ENCODE measurements at places on chromosomes 11 and 22.

- peak; percentile 19 for DNase-seq
These were observed 4.4 kb downstream of the CACNA1I start for GRCh38 chr22:39574779-39575551.

- DNase-seq, result peak; percentile 18
These were observed 9.7 kb downstream of the OR5AN1 start for GRCh38 chr11:59368238-59369022.

- no peak for DNase-seq
These were observed 150.8 kb upstream of the C11orf58 start for GRCh38 chr11:16587670-16588069.

DNA sequence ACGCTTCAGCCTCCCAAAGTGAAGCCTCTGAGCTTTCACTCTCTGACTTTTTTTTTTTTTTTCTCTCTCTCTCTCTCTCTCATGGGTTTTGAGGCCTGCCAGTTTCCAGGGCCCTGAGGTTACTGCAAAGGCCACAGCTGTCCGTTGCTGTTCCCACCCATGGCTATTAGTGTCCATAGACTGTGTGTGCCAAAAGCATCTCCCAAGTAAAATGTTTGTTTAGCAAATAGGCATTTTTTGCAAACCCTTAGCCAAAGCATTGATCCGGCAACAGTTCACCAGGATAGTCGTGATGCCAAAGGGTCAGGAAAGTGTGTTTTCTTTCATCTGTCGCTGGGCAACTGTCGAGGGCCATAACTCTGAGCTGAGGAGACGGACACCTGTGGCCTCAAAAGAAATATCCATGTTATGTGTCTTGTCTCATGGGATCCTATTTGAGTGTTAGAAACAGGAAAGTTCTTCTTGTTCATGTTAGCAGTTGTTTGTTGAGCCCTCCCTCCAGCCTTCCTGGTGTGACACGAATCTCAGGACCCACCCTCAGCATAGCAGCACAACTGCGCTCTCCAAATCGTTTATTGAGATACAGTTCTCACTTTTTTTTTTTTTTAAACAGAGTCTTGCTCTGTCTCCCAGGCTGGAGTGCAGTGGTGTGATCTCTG lies 18.4 kb downstream of the FADS2 start:
- no peak for DNase-seq

GRCh38 chr11:19279451-19279850 lies 38.7 kb upstream of the E2F8 start:
- DNase-seq, result peak; percentile 78

- DNase-seq, result peak; percentile 55
These were observed 13.7 kb downstream of the NFRKB start for GRCh38 chr11:129881570-129882170.

- DNase-seq, result no peak
These were observed 679.9 kb downstream of the KCNA4 start for GRCh38 chr11:29336727-29337575.

DNA sequence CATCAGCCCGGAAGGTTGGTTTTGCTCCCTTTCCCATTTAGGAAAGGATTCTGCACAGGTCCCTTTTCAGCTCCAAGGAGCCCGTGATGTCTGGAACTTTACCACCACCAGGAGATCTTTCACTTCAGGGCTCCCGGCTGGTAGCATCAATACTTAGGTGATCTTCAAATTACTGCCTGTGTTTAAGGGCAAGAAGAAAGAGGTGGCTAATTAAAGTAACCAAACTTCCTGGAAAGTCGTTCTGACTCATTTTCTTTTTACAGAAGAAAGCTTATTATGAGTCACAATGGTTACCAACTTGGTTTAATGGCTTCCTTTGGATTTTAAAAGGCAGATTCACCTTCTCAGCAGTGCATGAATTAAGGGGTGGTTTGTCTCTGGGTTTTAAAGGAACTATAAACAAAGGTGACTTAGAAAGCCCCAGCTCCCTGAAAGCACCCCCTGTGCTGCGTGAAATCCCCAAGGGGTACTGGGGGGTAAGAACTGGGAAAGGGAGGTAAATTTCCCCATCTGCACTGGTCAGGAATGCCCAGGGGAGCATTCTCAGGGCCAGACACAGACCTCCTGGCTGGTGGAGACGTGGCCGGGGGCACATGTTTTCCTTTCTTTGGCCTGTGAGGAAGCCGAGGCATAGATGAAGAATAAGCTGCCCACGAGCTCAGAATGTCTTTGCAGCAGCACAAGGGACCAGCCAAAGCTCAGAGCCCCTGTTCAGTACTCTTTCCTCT lies 8.8 kb downstream of the POU2F3 start:
- peak; percentile 71 for DNase-seq

DNA sequence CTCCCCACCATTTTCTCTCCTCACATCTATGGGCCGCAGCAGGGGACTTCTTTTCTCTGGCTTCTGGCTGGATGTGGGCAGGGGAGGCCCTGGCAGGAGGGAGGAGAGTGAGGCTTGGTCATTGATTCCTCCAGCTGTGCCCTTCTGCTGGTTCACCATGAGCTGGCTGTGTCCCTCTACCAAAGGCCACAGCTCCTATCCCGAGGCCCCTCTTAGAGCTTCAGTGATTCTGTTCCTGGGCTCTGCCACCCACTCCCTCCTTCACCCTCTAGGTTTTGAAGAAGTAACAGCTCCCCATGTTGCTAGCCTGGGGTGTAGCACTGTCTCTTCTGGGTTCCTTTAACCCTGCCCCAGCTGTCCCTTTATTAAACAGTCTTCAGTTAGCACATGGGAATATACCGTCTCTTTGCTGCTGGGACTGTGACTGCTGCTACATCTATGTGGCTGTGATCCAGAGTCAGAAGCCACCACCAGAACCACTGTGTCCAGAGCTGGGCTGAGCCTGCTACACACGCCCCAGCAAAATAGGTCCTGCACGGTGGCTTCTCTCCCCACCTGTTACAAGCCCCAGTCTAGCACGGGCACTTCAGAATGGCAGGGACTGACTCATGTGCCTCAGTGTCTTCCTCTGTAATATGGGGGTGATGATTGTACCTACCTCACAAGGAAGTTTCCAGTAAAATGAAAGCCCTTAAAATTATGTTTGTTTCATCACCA lies 578 bp upstream of the PARVG start:
- peak; percentile 83 for DNase-seq

- DNase-seq, result no peak
These were observed 978 bp downstream of the LUZP2 start for GRCh38 chr11:24497831-24498230.

GRCh38 chr11:129976328-129976727 lies 26.3 kb downstream of the PRDM10 start:
- DNase-seq, result no peak

DNA sequence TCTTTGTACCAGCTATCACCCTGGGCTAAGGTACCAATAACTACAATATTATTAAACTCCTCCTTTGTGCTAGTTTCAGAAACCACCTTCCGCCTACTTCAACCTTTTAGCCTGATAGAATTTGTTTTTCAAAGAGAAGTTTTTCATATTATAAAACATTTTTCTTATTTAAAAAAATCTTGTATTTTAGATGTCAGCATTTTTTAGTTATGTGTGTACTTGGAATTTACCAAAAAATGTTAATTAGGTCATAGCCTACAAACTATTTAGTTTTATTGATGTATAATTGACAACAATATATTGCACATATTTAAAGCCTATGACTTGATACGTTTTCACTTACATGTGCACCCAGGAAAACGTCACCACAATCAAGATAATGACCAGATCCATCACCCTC lies 1097.6 kb downstream of the JRKL start:
- DNase-seq, result no peak

DNA sequence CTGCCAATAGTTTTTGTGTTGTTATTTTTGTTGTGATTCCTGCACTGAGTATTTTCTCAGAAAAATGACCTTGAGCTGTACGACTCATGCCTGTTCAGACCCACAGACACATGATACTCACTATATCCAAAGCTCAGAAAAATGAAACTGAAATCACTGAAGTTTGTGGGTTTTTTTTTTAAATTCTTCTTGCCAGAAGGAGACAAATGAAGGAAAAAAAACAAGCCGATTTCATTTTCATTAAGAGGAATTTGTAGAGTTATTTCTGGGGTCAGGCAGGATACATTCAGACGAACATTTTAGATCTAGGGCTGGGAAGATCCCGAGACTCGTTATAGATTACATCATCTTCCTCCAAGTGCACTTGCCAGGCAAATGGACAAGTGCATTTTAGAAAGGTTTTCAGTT lies 60.4 kb downstream of the BMAL1 start:
- DNase-seq, result peak; percentile 16

DNA sequence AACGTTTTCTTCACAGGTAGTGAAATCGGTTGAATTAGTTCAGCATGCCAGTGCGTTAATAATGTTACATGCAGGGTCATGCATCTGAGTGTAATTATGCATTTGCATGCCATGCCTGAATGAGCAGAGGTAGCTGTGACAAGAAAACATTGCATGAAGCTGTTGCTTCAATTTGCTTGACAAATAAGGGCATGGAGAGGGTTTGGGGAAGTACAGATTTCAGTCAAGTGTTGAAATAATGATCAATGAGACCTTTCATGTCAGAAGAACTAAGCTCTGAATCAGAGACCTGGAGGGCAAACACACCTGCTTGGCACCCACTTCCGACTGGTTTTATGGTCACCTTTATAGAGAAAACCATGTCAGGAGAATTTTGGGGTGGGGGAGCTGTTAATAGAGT lies 221.4 kb downstream of the DBX1 start:
- no peak for DNase-seq

DNA sequence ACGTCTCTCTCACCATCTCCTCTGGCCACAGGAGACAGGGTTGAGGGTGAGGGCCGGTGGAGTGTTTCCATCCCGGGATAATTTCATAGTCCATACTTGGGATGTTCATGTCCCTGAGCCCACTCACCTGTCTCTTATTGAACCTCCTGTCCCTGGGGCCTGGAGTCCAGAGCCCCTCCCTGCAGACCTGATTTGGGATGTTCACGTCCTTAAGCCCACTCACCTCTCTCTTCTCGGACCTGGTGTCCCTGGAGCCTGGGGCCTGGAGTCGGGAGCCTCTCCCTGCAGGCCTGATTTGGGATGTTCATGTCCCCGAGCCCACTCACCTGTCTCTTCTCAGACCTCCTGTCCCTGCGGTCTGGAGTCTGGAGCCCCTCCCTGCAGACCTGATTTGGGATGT lies 868.2 kb downstream of the BRD1 start:
- DNase-seq, result no peak

DNA sequence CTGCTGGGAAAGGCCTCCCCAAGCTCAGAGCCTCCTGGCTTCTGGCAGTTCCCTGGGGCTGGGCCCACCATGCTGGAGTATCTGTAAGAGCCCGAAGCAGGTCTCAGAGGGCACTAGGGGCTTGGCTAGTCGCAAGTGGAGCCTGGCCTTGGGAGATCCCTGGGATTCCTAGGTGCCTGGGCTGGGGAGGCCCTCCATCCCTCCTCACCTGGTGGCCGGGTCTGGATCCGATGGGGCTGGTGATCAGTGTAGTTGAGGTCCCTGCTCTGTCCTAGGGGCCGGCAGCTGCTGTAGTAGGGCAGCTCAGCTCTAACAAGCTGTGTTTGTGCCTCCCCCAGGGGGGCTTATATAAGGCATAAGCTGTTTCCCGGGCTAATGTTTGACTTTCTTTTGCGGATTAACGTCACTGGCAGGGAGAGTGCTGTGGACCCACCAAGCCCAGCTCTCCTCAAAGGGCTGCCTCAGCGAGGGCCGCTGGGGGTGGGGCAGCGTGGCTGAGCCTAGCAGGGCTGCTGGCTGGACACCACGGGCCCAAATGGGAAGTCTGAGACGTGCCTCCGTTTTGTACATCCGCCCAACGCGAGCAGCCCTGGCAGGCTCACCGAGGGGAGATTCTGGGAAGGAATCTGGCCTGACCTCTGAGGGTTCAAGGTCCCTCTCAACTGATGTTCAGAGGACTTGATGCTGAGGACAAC lies at the start of gene SLC22A8:
Gene SLC22A8, minus strand, starts transcription at position 321 of the 695 bp plus-strand sequence. CDS start 883 bp downstream, outside the sequence.
- DNase-seq, result no peak

- no peak for DNase-seq
These were observed 196.4 kb upstream of the TENM4 start for GRCh38 chr11:79637219-79637618.

DNA sequence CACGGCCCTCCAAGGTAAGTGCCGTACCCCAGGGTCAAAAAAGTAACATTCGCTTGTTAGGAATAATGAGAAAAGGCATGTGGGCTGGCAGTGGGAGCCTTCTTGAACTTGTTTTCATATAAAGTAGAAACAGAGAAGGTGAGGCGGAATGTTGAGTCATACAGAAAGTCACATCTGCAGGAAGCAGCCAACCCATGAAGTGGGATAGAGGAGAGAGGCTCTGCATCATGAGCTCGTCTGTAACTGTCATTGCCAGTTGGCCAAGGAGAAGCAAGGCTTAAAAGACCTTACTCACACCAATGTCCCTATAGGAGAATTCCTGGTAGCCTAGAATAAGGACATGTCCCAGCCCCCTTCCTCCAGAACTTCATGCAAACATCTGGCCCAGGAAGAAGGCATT lies 253.3 kb downstream of the BUD13 start:
- no peak for DNase-seq

GRCh38 chr11:131662993-131663392 lies 292.6 kb downstream of the NTM start:
- DNase-seq, result no peak

DNA sequence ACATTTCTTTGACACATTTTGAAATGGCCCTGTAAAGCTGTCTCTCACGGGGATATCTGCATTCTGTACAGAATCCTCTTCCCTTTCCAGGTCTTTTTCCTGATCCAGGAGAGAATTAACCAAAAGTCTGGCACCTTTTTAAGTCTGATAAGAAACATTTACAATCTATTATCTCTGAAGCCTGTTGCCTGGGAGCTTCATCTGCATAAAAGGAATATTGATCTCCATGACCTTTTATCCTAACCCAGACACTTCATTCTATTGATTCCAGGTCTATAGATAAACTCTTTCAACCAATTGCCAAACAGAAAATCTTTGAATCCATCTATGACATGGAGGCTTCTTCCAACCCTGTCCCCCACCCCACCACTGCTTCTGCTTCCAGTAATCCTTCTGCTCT lies 33.7 kb upstream of the EI24 start:
- no peak for DNase-seq

GRCh38 chr11:1197431-1197885 lies 25.4 kb upstream of the MUC5B start:
- no peak for DNase-seq

DNA sequence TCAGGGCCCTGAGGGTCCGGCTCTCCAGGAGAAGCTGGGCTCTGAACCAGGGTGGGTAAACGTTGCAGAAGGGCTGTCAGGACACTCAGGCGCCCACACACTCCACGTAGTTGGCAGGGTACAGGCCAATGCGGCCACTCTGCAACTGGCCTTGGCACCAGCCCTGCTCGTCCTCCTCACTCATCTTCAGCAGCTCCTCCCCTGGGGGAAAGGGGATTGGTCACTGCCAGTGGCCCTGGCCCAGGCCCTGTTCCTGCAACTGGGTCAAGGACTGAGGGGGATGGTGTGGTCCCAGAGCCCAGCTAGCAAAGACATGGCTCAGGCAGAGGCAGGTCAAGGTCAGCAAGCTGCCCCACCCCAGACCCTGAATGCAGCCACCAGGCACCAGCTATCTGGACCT lies 1.2 kb upstream of the ARFGAP2 start:
- DNase-seq, result no peak

All from NB4 (cell line).